ENCODE measurements at places on chromosomes 11 and 22. TPM values are rescaled to one million over a fixed set of nuclear protein-coding genes. Genes with fewer than 3 reads are reported as not detected.
A peak's percentile ranks its signal among the peaks of the same experiment; 100 is the strongest.

The INCENP gene
- total RNA-seq, result 99.9 TPM

The ZDHHC5 gene
- 65.2 TPM for total RNA-seq

The KLHL35 gene
- 0.72 TPM for total RNA-seq

The TLCD5 gene
- total RNA-seq, result 7.1 TPM

The OR5A1 gene
- total RNA-seq, result not detected

The TEX12 gene
- 0.31 TPM for total RNA-seq

The MAPK8IP2 gene
- total RNA-seq, result 5.7 TPM

DNA sequence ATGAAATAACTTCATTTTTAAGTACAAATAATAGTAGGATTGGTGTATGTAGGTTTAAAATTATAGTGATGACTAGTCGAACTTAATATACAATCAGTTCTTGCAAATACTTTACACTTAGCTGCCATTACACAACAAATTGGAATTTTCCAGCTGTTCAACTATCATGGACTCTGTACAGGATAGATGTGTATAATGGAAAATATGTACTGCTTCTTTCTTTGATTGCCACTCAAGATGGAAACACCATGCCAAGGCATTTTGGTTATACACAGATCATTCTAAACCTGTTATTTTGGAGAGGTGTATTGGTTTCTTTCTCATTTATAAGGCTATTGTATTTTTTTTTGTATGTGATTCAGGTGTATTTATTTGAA lies 24.4 kb upstream of the CRTAM start:
- no peak overlapping the region for H3K27ac ChIP-seq
- no peak for DNase-seq
- peaks cover 6% of the 10 kb centered on the region for H3K4me1 ChIP-seq

GRCh38 chr11:29008481-29008880 lies 900.3 kb downstream of the METTL15 start:
- H3K27me3 ChIP-seq, result no peaks in the 10 kb centered on the region
- no peak overlapping the region for H3K27ac ChIP-seq
- no peaks in the 10 kb centered on the region for H3K36me3 ChIP-seq
- H3K4me3 ChIP-seq, result no peak overlapping the region

DNA sequence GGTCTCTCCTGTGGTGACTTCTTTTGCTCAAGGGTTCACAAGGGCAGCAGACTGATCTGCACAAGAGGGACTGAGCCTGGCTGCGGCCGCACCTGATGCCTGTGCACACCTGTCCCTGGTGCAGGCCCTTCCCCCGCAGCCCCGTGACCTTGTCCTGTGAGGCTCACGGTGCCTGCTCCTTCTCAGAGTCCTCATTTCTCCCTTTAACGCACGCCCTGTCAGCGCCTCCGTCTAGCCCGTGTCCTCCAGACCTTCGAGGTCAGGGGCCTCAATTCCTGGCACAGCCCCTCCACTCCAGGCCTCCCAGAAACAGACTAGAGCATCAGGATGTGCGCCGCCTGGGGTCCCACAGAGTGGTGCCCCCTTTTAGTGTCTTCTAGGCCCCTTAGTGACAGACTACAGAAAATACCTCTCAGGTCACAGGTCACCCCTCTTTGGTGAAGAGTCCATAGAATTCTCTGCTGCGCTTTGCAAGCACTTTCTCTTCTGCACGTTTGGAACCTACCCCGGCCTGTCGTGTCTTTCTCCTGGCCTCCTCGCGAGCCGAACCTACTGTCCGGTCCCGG lies 1.0 kb upstream of the DRD4 start:
- no peak for DNase-seq
- H3K4me1 ChIP-seq, result no peaks in the 10 kb centered on the region
- H3K27ac ChIP-seq, result no peak overlapping the region
- peak overlapping the region; percentile 62 for H3K4me3 ChIP-seq
- peaks cover 33% of the 10 kb centered on the region for H3K27me3 ChIP-seq

GRCh38 chr11:44729063-44729462 lies 2.3 kb downstream of the TSPAN18 start:
- no peak for DNase-seq
- no peak overlapping the region for H3K27ac ChIP-seq
- H3K4me3 ChIP-seq, result no peak overlapping the region
- no peaks in the 10 kb centered on the region for H3K36me3 ChIP-seq
- peaks cover 8% of the 10 kb centered on the region for H3K4me1 ChIP-seq

- peaks cover 14% of the 10 kb centered on the region for H3K4me1 ChIP-seq
- DNase-seq, result peak; percentile 39
- H3K36me3 ChIP-seq, result no peaks in the 10 kb centered on the region
- no peak overlapping the region for H3K27ac ChIP-seq
- peaks cover 10% of the 10 kb centered on the region for H3K27me3 ChIP-seq
- peak overlapping the region; percentile 97 for H3K4me3 ChIP-seq
Measured at GRCh38 chr11:57459164-57460021, 935 bp upstream of the RTN4RL2 start.

DNA sequence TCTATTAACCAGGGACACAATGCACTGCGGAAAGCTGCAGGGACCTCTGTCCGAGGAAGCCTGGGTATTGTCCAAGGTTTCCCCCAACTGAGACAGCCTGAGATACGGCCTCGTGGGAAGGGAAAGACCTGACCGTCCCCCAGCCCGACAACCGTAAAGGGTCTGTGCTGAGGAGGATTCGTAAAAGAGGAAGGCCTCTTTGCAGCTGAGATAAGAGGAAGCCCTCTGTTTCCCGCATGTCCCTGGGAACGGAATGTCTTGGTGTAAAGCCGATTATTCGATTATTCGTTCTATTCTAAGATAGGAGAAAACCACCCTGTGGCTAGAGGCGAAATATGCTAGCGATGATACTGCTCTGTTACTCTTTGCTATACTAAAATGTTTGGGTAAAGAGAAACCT lies 5.2 kb downstream of the BET1L start:
- peaks cover 23% of the 10 kb centered on the region for H3K36me3 ChIP-seq
- H3K4me1 ChIP-seq, result no peaks in the 10 kb centered on the region
- no peak overlapping the region for H3K4me3 ChIP-seq
- no peak for DNase-seq
- no peaks in the 10 kb centered on the region for H3K27me3 ChIP-seq

- peak; percentile 2 for DNase-seq
- no peak overlapping the region for H3K4me3 ChIP-seq
- H3K27me3 ChIP-seq, result no peaks in the 10 kb centered on the region
- H3K27ac ChIP-seq, result no peak overlapping the region
Measured at GRCh38 chr11:120039039-120039438, 98.9 kb downstream of the TRIM29 start.

Measured in H9 (cell line).